Glomerular endothelial cell (primary cell): ENCODE measurements at places on chromosomes 1 and 21. TPM values are rescaled to one million over a fixed set of nuclear protein-coding genes. Genes with fewer than 3 reads are reported as not detected.

OR6K3 gene
- not detected in 2 replicates for total RNA-seq

AGMAT gene
- total RNA-seq = 0.35 and 0.63 TPM in 2 replicates

ACADM gene
- 13.4 and 26.7 TPM in 2 replicates for total RNA-seq

KIF21B gene
- 3.1 and 3.8 TPM in 2 replicates for total RNA-seq

FAM72C gene
- 0.05 and 1.4 TPM in 2 replicates for total RNA-seq

WNT2B gene
- total RNA-seq = 0.48 and 4.4 TPM in 2 replicates

SLC9C2 gene
- total RNA-seq = not detected in 2 replicates

TSPEAR gene
- 0.12 TPM in 1 of 2 replicates, not detected in the other for total RNA-seq

SLC25A34 gene
- 0.19 and 0.53 TPM in 2 replicates for total RNA-seq

TNFAIP8L2 gene
- total RNA-seq = not detected in 2 replicates

MCOLN2 gene
- not detected in 2 replicates for total RNA-seq

BNIPL gene
- total RNA-seq = not detected in 2 replicates

C1QTNF12 gene
- total RNA-seq = 0.76 and 1.7 TPM in 2 replicates

DNA sequence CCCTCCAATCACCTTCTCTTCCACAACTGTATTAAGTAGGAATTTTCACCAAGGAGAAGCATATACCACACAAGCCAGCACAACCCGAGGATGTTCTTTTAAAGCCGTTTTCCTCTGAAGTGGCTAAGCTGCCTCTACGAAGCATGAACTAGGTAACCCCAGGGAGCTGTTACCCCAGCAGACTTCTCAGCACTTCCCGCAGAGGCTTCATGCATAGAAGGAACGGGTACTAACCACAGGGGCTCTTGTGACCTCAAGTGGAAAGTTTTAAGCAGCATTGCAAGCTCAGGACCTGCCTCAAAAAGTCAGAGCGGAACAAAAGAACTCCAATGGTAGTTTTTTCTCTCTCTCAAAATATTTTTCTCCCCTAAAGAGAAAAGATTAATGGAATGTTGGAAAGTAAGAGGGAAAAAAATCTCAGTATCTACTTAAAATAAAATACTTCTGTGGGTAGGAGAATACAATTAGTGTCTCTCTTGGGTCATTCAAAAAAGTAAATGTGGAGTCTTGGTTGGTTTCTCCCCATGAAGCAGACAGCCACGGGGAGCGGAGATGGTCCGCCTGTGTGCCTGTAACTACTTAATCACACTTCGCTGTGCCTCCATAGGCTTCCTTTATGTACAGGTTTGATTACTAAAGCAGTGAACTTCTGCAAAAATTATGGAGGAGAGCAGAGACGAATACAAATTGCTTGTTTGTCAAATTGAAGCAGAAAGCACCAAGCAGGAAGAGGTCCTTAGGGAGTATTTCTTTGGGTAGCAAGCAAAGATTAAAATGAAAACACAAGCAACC lies 40.9 kb downstream of the STX6 start:
- no peak for DNase-seq

GRCh38 chr1:36285443-36286101 lies 20.6 kb upstream of the SH3D21 start:
- DNase-seq = peak; percentile 80

DNA sequence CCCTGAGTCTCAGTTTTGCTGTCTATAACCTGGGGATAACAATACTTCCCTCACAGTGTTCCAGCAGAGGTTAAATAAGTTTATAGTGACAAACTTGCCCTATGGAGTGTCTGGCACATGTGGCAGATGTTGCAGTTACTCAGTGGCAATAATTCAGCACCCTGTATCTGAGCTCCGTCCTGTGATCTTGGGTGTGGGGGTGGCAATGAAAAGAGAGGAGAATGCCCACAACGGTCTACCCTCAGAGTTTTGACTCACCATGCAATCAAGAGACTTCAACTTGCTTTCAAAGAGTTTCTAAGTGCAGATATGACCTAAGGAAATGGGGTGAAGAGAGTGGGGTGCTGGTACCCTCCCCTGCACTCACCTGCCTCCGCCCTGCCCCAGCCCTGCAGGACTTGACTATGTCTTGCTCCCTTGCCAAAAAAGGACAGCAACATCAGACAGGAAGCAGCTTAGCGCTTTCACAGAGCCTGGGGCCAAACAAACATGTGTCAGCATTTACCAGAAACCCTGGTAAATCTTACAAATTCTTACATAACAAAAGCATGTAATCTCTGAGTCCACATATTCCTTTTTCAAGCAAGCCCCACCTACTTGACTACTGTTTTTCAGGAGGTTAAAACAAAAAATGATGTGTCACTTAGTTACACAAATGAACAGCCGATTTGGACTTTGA lies 185.1 kb upstream of the CAMK1G start:
- no peak for DNase-seq

DNA sequence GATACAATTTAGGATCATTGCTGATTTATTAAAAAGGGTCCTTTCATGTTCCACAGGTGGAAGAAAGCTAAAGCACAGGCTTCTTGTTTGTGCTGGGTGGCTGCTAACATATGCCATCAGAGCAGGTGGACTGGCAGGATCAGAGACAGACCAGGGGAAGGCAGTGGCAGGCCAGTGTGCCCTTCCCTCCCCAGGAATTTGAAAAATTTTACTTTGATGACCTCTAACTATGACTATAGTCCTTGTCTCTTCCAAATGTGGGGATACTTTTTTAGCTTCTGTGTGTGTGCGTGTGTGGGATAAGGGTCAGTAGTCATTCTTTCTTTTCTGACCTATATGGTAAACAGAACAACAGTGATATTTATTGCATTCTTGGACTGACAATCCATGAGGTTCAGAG lies 49.9 kb downstream of the LHX9 start:
- no peak for DNase-seq

DNA sequence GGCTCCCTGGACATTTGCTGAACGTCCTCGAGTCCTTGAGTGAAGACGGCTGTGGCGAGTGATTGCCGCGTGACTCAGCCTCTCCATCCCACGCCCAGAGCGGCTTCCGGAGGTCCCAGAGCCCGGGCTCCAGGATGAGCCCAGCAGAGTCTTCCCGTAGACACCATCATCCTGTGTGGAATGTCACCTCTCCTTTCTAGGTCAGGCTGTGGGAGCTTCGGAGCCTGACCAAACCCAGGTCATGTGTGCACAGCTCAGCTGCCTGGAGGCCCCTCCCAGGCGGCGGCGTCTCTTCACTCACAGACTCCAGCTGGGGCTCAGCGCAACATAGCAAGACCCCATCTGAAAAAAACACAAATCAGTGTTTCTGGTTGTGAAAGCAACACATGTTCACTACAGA lies 38.2 kb downstream of the PRKCZ start:
- no peak for DNase-seq

- no peak for DNase-seq
These were observed 1.1 kb downstream of the CD84 start for GRCh38 chr1:160578175-160578524.

DNA sequence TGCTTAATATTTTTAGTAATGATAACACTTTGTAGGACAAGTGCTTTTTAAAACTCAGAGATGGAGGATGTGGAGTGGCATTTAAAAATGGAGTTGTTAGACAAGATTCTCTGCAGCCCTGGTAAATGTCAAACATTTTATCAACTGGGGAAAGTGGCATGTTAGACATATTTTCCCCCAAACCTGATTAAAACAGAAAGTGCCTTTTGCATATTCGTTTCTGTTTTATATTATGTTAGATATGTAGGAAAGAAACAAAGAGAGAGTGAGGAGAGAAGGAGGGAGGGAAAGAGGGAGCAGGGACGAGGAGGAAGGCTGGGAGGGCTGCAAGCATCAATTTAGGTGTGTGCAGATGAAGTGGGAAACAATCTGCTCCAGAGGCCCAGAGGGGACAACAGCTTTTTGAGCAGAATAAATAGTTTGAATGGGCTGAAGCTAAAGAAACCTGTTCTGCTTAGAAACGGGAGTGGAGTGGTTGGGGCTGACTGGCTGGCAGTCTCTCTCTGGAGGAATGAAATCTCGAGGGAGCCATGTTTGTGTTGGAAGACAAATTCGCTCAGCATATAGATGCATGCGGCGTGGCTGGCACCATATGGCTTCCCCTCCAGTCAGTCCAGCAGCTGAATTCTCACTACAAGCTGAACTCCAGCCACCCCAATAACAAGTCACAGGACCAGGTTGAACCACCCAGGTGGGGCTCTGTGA lies 502.2 kb downstream of the AJAP1 start:
- no peak for DNase-seq

- DNase-seq = no peak
These were observed 839.0 kb downstream of the LRRIQ3 start for GRCh38 chr1:73359001-73359400.

DNA sequence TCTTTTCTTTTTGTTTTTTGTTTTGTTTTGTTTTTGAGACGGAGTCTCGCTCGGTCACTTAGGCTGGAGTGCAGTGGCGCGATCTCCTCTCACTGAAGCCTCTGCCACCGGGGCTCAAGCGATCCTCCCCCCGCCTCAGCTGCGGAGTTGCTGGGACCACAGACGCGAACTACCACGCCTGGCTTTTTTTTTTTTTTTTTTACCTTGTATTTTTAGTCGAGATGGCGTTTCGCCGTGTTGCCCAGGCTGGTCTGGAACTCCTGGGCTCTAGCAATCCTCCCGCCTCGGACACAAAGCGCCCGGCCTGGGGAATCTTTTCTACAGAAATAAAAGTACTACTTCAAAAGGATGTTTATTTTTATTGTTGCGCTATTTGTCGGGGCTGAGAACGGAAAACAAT lies 1.1 kb upstream of the SETDB1 start:
- no peak for DNase-seq

- no peak for DNase-seq
These were observed 97.5 kb upstream of the EDN2 start for GRCh38 chr1:41582004-41582325.

DNA sequence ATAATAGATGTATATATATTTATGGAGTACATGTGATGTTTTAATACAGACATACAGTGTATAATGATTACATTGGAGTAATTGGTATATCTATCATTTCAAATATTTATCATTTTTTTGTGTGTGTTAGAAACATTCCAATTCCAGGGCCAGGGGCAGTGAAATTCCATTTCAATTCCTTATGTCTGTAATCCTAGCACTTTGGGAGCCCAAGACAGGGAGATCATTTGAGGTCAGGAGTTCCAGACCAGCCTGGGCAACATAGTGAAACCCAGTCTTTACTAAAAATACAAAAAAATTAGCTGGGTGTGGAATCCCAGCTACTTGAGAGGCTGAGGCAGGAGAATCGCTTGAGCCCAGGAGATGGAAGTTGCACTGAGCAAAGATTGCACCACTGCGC lies 30.4 kb upstream of the PDC start:
- DNase-seq = no peak
